ENCODE measurements at places on chromosomes 4 and X.

DNA sequence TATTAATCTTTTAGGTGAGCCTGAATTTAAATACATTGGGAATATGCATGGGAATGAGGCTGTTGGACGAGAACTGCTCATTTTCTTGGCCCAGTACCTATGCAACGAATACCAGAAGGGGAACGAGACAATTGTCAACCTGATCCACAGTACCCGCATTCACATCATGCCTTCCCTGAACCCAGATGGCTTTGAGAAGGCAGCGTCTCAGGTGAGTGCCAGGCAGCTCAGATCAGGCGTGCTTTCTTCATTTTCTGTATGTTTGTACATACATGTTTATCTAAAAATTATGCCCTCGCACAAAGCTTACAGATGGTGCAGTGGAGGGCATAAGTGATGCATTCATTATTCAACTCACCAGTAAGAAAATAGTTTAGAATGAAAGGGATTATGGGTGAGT, 85.6 kb downstream of the CPE start:
- DNase-seq = peak; percentile 21

DNA sequence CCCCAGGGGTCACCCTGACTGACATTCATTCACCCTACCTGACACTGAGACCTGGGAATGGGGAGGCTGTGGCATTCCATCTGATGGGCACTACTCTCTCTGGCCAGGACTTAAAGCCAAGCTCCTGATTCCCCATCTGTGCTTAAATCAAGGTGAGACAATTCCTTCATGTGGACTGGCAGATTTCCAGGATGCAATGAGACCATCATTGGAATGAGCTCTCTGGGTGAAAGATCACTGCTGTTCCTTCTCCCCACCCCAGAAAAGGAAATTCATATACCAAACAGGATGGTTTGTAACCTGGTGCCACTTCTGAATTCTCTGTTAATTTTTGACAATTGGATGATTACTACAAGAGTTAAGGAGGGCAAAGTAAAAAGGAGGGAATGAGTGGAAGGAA, 354.8 kb downstream of the MID1IP1 start:
- DNase-seq = no peak

DNA sequence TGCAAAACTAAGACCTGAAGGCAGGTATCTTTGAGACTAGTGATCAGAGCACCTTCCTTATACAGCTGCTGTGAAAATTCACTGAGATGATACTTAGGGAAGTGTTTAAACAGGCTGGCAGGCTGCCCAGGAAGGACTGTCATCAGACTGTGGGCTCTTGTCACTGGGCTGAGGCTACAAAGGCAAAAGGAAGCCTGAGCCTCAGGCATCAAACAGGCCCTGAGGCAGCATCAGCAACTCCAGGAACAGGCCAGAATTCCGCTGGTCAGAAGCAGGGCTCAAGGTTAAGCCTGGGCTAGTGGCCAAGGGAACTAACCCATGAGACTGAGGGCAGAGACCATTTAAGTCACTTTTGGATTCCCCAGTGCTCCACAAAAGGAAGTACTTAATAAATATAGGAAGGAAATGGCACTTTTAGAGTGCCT, 12.8 kb downstream of the PJA1 start:
- DNase-seq = no peak

DNA sequence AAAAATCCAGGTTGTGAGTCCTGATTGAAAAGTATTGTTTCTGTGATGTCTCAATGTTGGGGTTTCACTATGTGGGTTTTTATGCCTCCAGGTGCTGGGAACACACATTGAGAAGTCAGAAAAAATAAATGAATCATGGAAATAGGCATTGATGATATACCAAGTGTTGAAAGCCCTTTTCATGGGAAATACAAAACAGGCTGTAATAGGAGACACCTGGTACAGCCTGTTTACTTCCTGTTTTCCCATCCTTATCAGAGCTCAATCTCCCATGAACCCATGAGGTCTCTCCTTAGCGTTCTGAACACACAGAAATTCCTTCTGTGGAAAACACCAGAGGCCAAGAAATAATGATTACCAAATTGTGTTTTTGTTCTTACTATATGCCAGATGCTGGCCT, 106.3 kb upstream of the BOD1L1 start:
- no peak for DNase-seq

GRCh38 chr4:107036584-107037198, 578 bp upstream of the DKK2 start:
- peak; percentile 81 for DNase-seq

Data from retina (tissue), 1 donor.